ENCODE measurements at places on chromosomes 5 and 9.

GRCh38 chr9:87464110-87464991, 33.3 kb upstream of the DAPK1 start:
- DNase-seq, result no peak

GRCh38 chr9:102867488-102867887, 127.6 kb upstream of the CYLC2 start:
- no peak for DNase-seq

- DNase-seq, result no peak
Observed at GRCh38 chr9:91155746-91156376, 205.9 kb downstream of the AUH start.

- DNase-seq, result no peak
Observed at GRCh38 chr9:104247899-104248460, 153.9 kb downstream of the SMC2 start.

GRCh38 chr9:95552814-95553546, 36.2 kb upstream of the PTCH1 start:
- no peak for DNase-seq

GRCh38 chr9:137680444-137681358, 61.9 kb downstream of the EHMT1 start:
- DNase-seq, result no peak

- DNase-seq, result no peak
Observed at GRCh38 chr9:79670269-79670961, 98.7 kb downstream of the TLE4 start.

All from NK-92 treated with Interleukin-12 subunit alpha and Interleukin-12 subunit beta, amount 100 ng/mL, for 24 hours (cell line).